DMS153 (cell line): ENCODE measurements at places on chromosomes 7 and 10.

- no peak for DNase-seq
Measured at GRCh38 chr10:79243181-79244067, 103.8 kb upstream of the PPIF start.

GRCh38 chr7:35550831-35551230, 144.1 kb downstream of the HERPUD2 start:
- no peak for DNase-seq

- DNase-seq: no peak
Measured at GRCh38 chr7:55288070-55288824, 76.9 kb upstream of the LANCL2 start.

DNA sequence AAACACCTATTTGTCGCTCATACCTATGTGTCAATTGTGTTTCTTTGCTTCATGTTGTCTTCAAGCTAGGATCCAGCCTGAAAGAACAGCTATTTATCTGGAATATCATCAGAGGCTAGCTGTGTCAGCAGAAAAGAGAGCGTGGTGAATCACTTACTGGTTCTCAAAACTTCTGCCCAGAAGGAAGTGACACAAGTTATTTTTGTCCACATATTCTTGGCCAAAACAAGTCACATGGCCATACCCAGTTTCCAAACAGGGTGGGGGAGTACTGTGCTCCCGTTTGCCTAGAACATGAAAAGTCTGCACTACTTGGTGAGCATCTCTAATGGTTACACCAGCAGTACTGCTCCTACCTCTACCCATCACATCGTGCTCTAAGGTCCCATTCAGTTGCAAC, 160.9 kb upstream of the CSTF2T start:
- DNase-seq: no peak

DNA sequence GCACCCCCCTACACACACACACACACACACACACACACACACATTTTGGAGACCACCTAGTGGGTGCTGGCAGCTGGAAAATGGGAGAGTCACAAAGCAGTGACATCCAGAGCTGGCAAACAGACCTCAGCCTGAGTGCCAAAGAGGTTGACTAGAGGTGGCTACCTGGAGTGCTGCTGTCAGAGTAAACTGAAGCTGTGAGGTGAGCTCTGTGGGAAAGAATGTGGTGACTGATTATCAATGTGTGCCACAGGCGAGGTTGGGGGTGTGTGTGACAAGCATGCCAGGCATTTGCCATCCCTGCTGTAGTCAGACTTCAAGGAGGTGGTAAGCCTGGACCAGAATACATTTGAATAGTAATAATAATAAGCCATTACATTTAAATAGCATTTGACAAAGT, 120.6 kb downstream of the SLIT1 start:
- no peak for DNase-seq

DNA sequence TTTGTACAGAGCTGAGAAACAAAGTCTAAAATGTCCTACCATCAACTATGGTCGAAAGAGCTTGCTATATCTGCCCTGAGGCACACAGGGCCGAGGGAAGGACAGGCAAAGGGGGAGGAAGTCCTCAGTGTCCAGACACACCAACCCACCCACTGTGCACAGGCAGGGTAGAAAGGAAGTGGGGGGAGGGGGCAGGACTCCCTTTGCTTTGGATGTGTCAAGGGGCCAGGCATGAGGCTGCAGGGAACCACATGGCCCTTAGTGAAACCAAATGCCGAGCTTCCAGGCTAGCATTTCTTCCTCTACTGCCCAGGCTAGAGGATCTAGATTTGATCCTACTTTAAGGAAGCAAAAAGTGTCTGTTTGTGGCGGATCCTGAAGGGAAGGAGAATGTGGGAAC, 28.6 kb downstream of the KCNH2 start:
- no peak for DNase-seq
